ENCODE measurements at places on chromosomes 4 and X.

DNA sequence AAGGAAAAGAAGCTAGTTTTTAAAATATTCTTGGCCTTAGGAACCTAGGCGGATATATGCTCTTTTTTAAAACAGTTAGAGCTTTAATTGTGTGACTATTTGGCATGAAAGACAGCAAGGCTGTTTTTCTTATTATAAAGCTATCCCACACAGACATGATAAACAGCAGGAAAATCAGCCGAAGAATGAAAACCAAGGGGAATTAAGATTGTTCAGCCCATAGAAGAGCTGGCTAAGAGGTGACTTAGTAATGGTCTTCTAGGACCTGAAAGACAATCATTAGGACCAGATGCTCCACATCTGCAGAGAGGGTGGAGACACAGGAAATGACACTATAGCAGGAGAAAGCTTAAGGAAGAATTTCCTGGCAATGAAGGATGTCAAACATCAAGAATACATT is 171.4 kb upstream of the NRK start:
- no peak for DNase-seq

DNA sequence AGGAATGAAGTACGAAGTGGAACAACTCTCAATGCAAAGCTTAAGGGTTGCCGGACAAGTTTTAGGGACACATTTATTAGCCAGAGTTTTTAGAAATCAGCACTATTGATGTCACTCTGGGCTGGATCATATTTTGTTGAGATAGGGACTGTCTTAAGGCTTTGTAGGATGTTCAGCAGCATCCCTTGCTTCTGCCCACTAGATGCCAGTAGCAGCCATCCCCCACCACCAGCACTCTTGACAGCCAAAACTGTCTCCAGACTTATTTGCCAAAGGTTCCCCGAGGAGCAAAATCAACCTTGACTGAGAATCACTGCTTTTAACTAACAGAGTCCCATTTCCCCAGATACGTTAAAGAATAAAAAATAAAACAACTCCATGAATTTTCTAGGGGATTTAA is 1497.3 kb downstream of the STIM2 start:
- no peak for DNase-seq

- DNase-seq = no peak
Observed at GRCh38 chr4:113316879-113317278, 267.4 kb downstream of the ANK2 start.

- DNase-seq = no peak
Observed at GRCh38 chr4:86948276-86948675, 13.5 kb downstream of the AFF1 start.

- DNase-seq = no peak
Observed at GRCh38 chr4:159498446-159499115, 395.7 kb downstream of the RAPGEF2 start.

DNA sequence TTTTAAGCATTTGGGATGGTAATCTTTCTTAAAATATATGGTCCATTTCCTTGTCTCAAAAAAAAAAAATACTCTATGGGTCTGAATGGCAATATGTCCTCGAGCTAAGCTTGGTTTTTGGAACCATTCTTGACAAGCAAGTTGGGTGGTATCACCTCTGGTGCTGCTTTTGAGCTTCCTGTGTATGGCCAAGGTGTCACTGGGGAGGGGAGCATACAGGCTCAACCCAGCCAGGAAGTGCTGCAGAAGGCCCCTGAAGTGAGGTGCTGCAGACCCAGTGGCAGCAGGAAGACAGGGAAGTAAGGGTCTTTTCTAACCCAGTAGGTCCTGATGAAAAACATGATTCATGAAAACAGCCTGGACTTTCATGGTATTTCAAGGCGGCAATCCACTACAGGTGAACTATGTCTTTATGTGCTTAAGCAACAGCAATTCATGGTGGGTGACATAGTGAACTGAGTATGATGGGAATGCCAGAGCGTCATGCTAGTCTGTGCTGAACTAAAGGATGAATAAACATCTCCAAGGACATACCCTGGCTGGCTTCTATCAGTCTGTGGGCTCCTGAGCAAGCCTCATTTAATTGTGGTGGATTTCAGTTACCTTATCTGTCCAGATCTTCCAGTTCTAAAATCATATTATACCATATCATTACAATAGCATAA is 15.1 kb downstream of the TRAPPC2 start:
- no peak for DNase-seq

DNA sequence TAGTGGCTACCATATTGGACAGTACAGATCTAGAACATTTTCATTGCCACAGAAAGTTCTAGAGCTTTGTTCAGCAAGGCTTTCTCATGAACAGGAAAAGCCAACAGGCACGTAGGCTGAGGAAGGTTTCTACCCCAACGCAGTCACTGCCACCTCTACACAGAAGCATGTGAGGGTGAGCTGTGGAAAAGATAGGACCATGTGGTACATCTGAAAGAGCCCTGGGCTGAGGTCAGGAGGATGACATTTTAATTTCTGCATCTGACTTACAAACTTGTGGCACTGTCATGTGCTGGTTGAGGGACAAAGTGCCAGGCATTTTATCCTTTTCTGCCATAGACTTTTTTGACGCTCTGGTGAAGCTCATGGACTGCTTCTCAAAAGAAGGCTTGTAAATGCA is 454.2 kb downstream of the BCOR start:
- DNase-seq = no peak

GRCh38 chr4:155745984-155746383 is 12.8 kb upstream of the GUCY1B1 start:
- no peak for DNase-seq

DNA sequence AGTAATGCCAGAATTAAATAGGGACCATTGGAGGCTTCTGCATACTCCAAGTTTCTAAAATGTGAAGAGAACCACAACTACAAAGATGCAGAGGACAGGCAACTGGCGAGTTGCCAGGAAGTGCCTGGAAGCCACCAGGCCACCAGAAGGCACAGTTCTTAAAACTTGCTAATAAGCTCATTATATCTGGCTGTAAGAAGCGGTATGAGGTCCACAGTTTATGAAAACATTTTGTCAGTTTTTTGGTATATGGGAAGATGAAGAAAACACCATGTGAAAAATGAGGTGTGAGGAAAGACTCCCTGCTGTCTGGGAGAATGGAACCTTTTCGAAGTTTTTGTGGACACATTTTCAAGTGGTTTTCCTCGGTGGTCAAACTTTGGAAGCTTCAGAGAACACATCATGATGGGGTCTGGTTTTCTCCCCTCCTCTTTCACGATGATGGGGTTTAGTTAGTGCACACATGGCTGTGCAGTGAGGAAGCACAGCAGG is 202.7 kb downstream of the NR3C2 start:
- no peak for DNase-seq

DNA sequence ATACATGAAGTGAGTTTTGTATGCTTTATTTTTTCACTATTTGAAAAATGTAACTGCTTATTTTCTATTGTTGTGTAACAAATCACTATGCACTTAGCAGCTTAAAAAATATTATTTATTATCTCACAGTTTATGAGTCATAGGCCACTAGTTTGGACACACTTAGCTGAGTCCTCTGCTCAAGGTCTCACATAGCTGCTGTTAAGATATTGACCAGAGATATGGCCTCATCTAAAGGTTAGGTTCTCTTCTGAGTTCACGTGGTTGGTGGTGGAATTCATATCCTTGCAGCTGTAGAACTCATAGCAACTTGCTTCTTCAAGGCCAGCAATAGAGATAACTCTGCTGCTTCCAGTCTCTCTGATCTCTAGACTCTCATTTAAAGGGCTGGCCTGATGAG is 534.4 kb downstream of the SPRY1 start:
- no peak for DNase-seq

DNA sequence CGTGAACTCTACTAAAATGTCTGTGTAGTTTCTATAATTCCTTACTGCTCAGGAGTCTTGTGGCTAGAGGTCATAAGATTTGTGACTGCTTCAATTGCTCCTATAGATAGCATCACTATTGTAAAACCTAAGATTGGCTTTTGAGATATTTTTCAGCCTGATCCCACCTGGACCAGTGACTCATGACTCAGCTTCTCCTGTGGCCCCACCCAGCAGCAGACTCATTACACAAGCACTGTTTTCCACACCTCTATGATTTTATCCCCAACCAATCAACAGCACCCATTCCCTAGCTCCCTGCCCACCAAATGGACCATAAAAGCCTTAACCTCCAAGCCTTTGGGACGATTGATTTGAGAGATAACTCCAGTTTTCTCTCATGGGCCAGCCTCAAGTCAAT is 1157.0 kb upstream of the INTU start:
- DNase-seq = no peak
